Pulmonary artery endothelial cell (primary cell): ENCODE measurements at places on chromosomes 11 and 22.

- DNase-seq: no peak
Observed at GRCh38 chr11:34996958-34997357, 80.5 kb downstream of the PDHX start.

DNA sequence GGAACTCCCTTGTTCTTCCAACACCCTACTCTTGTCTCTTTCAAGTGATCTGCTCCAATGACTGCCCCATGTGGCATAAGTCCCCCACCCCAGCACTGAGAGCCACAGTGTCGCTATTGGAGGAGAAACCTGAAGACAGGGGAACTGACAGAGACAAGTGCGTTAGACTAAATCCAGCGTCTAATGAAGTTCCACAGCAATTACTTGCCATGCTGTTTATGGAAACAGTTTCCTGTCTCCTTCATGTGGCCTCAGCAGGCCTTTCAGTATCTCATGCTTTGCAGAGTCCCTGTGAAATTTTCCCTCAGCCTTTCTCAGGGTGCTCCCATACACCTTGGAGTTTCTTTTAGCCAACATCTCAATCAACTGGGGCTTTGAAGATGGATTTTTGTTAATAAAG is 277.4 kb downstream of the ETS1 start:
- no peak for DNase-seq

- DNase-seq: no peak
Observed at GRCh38 chr11:2818503-2818902, 67.1 kb downstream of the CDKN1C start.

DNA sequence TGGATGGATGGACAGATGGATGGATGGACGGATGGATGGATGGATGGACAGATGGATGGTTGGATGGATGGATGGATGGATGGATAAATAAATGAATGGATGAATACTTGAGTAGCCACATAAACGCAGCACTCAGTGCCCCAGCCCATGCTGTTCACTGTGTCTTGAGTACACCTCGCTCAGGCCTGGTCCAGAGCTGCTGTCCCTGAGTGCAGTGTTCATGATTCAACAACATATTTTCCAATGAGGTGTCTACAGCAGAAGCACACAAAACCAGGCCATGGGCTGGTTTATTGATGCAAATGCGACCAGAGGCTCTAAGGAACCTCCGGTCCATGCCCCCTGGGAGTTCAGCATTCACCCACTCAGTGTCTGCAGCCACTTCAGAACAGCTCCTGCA is 584.3 kb downstream of the BRD1 start:
- DNase-seq: no peak

- DNase-seq: no peak
Observed at GRCh38 chr22:21651521-21652009, 9.5 kb downstream of the SDF2L1 start.

DNA sequence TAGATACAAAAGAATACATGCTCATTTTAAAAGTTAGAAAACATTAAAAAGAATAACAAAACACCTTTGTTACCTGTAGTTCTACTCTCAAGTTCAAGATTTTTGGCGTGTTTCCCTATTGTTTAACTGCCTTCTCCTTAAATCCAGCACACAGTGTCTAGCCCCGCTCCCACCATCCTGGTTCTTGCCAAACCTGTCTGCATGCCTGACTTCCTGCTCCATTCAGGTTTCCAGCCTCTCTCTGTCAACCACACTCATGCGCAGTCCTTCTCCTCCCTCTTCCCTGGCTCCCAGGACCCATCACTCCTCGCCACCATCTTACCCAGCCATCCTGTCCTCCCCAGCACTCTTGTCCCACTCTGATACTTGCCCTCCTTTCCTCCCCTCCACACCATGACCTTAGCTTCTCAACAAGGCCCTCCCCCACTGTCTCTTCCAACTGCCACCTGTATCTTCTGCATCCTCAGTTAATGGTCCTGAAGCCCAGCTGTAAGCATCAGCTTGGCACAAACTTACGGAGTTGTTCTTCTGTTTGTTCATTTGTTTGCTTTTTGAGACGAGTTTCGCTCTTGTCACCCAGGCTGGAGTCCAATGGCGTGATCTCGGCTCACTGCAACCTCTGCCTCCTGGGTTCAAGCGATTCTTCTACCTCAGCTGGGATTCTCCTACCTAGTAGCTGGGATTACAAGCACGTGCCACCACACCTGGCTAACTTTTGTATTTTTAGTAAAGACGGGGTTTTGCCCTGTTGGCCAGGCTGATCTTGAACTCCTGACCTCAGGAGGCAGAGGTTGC is 7.5 kb upstream of the MYH9 start:
- DNase-seq: no peak

- no peak for DNase-seq
Observed at GRCh38 chr22:37171662-37172061, 16.4 kb downstream of the C1QTNF6 start.

DNA sequence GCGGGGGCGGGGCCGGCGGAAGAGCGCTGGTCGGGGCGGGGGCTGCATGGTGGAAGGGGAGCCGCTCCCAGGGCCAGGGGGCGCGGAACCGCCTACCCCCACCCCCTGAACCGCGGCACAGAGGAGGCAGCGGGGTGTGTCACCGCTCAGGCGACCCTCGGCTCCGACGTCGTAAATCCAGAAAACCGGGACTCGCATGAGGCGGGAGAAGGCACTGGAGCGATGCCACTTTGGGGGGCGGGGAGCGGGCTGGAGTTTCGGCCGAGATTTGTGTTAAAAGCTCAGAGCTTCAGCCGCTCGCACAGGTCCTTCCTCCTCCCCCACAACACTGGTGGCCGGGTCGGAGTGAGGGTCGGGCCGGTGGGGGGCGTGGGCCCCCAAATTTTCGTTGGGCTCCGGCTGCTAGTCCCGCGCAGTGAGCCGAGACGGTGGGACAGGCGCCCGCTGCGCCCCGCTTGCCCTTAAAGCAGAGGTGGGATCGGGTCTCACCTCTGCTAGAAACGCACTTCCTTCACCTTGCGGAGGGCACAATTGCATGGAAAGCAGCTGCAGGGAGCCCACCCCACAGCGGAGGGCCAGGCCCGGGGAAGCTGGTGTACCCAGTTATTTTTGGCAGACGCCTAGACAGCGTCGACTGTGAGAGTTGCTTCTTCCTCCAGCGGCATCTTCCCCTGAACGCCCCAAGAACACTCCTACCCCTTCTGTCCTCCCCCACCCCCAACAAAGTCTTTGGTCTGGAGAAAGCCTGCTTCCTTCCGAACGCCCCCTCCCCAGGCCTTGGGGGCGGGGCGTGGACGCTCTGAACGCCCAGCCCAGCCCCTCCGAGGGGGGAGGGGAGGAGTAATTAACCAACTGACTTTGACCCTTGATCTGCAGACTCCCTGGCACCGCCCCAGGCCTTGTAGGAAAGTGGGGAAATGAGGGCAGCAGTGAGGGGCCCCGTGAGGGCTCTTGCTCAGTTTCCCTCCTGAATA is 1.1 kb downstream of the OVOL1 start:
- DNase-seq: no peak

- DNase-seq: no peak
Observed at GRCh38 chr11:106072804-106073203, 4.3 kb downstream of the KBTBD3 start.

DNA sequence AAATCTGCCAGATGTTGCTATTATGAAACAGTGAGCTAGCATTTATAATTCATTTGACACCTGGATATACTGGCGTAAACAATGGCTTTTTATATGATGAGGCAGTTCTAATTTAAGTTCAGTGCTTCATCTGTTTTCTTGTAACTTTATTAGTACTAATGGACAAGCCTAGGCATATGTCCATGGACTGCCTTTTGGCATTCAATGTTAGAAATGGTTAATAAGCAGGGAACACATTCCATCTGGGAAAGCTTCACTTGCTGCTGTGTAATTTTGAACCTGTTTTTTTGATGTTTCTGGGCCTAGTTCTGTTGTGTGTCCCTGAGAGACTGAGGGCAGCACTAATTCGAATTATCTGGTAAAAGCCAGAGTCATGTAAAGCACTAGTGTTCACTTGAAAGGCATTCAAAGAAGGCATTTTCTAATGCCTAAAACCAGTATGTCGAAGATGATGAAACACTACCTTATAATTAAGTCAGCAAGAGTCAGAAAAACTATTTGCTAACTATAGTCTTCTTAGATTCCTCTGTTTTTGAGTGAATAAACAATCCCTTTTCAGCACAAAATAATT is 138.5 kb downstream of the SWAP70 start:
- no peak for DNase-seq

DNA sequence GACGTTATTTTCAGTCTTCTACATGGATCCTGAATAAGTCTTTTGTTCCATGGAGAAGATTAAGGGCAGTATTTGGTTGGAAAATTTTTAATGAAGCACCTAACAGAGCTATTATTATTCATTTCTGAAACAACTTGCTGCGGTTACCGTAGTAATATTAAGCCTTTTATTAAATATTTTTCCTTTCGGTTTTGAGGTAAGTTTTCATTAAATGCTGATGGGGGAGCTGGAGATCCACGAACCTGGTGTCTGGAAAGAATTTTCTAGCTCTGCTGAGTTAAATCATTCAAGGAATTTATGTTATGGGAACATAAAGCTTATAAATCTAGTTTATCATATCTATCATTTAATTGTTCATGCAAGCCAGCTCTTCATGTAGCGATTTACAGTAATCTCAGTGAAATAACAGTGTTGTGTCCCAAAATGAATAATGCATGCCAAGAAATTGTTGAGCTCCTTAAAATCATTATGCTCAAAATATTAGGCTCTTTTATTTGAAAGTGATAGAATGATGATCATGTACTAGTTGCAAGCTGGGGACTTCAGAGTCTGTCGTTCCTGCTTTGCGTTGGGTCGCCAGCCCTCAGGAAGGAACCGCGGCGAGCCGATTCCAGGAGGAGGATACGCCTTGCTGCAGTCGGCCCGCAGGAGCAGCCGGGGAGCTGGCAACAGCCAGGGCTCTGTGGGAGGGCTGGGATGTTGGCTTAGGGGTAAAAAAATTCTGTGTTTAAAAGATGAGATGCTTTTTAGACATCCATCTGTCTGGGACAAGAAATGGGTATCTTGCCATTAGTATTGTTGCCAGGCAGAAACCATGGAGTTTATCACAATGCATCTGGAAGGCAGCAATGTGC is 83.1 kb downstream of the TBC1D22A start:
- peak; percentile 15 for DNase-seq

DNA sequence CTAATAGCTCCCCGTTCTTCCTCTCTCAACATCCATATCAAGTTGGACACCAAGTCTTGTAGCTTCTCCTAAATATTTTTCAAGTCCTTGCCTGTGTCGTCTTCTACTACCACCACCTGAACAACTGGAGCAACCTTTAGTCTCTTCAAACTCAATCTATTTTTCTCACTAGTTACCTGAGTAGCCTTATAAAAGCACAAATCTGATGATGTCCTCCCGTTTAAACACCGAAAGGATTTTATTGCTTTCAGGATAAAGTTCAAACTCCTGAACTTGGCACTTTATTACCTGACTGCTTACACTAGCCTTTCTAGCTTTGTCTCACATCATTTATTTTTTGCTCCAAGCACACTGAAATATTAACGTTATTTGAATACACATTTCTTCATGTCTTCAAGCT is 1.3 kb upstream of the PAK1 start:
- no peak for DNase-seq

- DNase-seq: no peak
Observed at GRCh38 chr11:114987186-114987760, 308.9 kb downstream of the NXPE2 start.

GRCh38 chr22:47865626-47866025 is 1103.2 kb downstream of the TBC1D22A start:
- DNase-seq: no peak

- DNase-seq: no peak
Observed at GRCh38 chr11:68998390-68998911, 14.6 kb downstream of the MRGPRF start.

GRCh38 chr11:2930704-2931419 is 1.6 kb upstream of the PHLDA2 start:
- no peak for DNase-seq

DNA sequence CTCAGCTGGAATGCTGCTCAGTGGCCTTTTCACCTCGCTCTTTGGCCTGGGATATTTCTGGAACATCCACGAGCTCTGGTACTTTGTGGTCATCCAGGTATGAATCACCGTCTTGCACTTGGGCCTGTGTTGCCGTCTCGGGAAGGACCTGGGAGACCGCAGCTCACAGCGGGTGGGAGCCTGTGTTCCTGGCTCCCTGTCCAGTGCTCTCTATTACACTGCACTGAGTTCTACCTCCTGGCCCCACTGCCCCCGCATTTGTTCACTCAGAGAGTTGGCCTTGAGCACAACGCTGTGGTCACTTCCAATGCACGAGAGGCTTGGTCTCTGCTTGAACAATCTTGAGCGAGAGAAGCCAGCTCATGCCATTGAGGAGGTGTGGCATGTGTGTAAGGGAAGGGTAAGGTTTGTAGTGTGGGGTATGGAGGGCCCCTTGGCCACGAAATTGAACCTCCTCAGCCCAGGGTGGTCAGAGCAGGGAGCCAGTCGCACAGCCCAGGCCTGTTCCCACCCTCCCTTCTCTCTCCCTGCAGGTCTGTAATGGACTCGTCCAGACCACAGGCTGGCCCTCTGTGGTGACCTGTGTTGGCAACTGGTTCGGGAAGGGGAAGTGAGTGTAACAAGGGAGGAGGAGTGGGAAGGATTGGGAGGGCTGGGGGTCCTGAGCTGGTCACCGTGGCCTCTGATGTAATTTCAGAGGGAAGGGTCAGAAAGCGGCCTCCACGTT is 16.2 kb downstream of the SLC37A2 start:
- DNase-seq: no peak

GRCh38 chr22:49587421-49587820 is 240.3 kb downstream of the BRD1 start:
- no peak for DNase-seq

DNA sequence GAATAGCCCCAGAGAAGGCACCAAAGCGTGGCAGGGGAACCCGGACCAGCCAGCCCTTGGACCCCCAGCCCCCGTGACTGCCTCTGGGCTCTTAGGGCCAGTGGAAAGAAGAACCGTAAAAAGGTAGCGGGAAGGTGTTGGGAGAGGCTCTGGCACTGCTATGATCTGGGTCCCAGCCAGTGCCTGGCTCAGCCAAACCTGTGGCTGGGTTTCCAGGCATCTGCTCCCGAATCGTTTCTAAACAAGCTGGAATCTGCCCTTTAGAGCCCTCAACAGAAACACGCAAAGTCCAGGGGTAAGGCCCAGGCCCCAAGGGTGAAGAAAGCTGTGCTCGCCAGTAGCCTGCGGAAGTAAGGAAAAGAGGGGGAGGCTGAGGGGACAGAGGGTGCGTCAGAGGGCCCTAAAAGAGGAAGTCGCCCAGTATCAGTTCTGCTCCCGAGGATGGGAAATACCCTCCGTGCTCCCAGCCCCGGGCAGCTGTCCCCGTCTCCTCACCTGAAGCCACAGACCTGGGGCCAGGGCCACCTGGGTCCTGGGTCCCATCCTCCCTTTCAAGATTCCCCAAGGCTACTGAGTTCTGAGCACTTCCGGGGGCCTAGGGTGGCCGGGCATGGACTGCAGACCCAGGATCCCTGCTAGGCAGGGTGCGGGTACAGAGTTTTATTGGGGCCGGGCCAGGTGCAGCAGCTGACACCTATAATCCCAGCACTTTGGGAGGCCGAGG is 24.7 kb downstream of the IL10RA start:
- DNase-seq: no peak
